ENCODE measurements at places on chromosomes 13 and 19.

DNA sequence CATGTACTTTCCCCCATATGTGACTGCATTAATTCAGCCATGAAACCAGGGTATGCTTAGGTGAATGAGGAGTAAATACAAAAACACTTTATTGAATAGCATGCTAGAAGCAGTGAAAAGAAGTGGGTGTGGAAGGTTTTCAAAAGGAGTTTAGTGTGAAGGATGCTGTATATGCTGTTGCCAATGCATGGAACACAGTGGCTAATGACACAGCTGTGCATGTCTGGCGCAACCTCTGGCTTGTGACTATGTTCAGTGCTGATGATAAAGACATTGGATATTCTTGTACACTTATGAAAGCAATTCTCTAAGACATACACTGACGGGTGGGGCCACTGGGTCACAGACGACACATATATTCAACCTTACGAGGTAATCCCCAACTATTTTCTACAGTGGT lies 55.2 kb downstream of the SOX21 start:
- no peak for DNase-seq

- DNase-seq, result no peak
Observed at GRCh38 chr13:113647351-113648215, 10.4 kb downstream of the ATP4B start.

DNA sequence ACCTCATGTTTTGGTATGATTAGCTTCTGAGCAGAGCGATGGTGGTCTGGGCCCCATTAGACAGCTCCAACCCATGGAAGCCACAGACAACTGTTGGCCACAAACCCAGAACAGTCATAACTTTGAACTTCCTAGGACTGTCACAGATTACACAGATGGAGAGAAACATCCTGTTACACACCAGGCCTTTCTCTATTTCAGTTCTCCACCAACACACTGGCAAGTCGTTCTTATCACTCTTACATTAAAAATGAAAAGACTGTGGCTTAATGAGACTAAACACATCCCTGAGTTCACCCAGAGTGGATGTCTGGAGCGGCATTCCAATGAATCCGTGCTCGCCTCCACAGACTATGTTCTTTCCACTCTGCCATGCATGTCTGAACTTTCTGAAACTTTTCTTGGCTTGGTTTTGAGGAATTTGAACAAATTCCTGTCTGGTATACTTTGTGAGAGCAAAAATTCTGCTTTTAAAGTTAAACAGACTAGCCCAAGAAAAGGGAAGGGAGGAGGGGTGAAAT lies 109.1 kb downstream of the NALCN start:
- no peak for DNase-seq

DNA sequence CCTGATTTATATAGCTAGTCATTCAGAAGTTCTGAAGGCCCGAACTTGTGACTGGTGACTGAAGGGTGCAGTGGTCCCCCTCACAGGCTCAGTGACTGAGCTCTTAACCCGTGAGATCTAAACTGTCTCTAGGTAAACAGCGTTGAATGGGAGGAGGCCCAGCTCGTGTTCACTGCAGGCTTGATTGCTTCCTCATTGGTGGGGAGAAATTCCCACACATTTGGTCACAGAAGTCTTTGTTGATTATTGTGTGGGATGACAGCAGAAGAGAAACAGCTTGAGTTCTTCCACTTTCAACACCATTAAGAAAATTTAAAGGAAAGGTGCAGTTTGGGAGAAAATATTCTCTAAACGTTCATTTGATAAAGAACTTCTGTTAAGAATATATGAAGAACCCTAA lies 1178.0 kb downstream of the UQCRFS1 start:
- no peak for DNase-seq

DNA sequence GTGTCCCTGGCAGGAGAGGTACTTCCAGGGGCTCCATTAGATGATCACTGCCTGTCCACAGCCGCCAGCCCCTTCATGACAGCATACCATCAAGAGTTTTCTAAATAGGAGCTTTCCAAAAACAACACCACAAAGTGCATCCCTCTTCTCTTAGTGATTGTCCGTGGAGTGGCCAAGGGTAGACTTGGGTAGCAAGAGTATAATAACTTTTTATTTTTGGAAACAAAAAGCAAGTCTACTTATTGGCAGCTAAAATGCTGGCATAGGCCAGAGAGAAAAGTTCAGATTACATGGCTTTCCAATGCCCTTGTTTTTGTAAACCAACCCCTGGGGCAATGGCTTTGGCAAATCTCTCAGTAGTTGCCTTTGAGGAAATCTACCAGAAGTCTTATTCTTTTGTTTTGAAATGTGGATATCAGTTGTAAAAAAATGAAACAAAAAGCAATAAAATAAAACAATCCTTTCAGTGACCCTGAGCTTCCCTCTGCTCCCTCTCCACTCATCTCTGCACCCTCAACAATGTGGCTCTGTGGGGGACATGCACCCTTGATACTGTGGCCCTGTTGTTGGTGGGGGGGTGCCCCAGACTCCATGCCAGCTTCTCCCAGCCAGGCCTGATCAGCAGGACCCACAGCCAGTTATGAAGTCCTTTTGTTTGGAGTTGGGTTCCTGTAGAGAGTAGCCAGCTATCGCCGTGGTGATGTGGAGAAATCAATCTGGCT lies 294.1 kb downstream of the DLEU7 start:
- no peak for DNase-seq

GRCh38 chr13:106372199-106373155 lies 163.0 kb downstream of the EFNB2 start:
- DNase-seq, result no peak

- DNase-seq, result no peak
Observed at GRCh38 chr19:19062454-19063182, 1.2 kb upstream of the SLC25A42 start.

DNA sequence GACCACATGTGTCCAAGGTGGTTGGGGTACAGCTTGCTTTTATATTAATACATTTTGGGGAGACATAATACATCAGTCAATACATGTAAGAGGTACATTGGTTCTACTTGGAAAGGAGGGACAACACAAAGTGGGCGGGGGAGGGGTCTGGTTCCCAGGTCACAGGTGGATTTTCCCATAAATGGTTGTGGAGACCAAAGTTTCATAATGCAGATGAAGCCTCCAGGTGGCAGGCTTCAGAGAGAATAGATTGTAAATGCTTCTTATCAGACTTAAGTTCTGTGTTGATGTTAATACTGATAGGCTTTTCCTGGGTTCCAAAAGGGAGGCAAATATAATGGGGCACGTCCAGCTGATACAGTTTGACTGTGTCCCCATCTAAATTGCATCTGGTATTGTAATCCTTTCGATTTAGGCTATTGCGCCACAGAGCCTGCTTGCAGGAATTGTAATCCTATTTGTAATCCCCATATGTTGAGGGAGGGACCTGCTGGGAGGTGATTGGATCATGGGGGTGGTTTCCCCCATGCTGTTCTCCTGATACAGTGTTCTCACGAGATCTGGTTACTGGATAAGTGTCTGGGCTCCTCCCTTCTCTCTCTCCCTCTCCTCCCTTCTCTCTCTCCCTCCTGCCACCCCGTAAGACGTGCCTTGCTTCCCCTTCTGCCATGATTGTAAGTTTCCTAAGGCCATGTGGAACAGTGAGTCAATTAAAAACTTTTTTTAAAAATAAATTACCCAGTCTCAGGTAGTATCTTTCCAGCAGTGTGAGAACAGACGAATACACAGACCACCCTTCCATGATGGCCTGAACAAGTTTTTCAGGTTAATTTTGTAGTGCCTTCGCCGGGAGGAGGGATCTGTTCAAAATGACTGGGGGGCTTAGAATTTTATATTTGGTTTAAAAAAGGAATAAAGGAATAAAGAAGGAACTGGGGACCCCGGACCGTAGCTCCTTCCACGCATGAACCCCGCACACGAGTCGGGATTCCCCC lies 44.9 kb downstream of the ZNF823 start:
- no peak for DNase-seq

DNA sequence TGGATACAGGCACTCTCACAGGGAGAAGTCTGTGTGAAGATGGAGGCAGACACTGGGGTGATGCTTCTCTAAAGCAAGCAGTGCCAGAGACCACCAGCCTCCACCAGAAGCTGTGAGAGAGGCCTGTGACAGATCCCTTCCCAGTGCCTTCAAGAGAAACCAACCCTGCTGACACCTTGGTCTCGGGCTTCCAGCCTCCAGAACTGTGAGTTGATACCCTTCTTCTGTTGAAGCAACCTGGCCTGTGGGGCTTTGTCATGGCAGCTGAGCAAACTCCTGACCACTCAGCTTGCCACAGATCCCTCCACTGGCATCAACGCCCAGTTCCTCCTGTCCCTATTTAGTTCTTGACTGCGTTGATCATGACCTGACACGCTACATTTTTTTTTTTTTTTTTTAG lies 29.0 kb downstream of the ELAVL1 start:
- no peak for DNase-seq

- no peak for DNase-seq
Observed at GRCh38 chr19:33670398-33670797, 48.6 kb downstream of the CHST8 start.

GRCh38 chr13:41196620-41197019 lies 2.3 kb upstream of the KBTBD7 start:
- no peak for DNase-seq

GRCh38 chr13:25529425-25529824 lies 157.7 kb downstream of the ATP8A2 start:
- no peak for DNase-seq

DNA sequence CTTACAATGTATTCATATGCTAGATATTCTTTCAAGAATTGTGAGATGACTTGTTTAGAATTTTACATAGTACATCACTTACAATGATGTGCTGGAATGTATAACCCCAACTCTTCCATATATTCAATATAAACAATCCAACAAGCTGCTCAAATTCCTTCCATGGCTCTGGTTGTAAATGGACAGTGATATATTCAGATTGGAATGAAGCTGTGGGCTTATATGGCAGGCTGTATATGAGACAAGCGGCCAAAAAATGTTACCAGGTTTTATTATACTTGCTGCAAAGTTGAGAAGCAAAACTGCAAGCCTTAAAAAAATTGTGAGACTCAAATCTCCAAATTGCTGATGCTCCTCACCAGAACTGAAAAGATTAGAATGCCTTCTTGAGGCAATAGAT lies 83.6 kb upstream of the KLF12 start:
- no peak for DNase-seq

DNA sequence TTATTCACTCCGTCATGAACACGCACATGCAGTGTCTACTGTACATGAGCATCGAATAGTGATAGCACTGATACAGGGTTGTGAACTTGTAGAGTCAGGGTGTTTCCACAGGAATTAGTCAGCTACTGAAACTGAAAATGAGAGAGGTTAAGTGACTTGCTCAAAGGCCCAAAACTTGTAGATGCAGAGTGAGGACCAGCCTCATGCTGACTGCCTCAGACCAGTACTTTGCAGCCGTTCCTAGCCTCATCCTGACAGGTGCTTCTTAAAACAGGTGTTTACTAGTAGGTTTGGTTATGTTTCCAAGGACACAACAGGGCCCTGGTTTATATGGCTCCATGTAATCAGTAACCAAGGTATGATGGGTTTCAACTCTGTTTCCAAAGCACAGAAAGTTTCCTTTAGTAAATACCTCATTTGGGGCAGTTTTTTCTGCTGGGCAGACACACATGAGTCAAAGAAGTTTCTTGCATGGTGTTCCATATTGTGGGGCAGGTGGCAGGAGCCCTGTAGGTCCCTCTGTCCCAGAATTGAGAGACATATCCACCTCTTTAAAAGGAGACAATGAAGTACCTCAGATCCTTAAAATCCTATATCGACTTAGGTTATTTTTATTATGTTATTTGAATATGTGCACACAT lies 16.0 kb downstream of the FGF9 start:
- DNase-seq, result no peak

DNA sequence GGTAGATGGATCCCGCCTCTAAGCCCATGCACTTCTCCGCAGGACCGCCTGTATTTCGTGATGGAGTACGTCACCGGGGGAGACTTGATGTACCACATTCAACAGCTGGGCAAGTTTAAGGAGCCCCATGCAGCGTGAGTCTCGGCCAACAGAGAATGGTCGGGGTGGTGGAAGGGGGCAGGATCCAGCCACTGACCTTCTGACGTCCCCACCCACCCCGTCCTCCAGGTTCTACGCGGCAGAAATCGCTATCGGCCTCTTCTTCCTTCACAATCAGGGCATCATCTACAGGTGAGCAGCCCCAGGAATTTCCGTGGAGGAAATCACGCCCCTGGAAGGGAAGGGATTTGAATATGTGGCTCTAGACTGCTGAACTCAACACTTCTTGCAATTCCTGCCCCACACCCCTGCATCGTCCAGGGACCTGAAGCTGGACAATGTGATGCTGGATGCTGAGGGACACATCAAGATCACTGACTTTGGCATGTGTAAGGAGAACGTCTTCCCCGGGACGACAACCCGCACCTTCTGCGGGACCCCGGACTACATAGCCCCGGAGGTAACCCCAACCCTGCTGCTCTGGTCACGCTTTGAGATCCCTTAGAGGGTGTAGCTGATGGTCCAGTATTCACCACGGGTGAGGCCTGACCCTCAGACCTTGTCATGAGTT lies 8.8 kb upstream of the CACNG7 start:
- DNase-seq, result no peak

- peak; percentile 90 for DNase-seq
Observed at GRCh38 chr13:111866731-111867245, 200.2 kb upstream of the SOX1 start.

- no peak for DNase-seq
Observed at GRCh38 chr13:32910530-32910929, 105.7 kb upstream of the KL start.

DNA sequence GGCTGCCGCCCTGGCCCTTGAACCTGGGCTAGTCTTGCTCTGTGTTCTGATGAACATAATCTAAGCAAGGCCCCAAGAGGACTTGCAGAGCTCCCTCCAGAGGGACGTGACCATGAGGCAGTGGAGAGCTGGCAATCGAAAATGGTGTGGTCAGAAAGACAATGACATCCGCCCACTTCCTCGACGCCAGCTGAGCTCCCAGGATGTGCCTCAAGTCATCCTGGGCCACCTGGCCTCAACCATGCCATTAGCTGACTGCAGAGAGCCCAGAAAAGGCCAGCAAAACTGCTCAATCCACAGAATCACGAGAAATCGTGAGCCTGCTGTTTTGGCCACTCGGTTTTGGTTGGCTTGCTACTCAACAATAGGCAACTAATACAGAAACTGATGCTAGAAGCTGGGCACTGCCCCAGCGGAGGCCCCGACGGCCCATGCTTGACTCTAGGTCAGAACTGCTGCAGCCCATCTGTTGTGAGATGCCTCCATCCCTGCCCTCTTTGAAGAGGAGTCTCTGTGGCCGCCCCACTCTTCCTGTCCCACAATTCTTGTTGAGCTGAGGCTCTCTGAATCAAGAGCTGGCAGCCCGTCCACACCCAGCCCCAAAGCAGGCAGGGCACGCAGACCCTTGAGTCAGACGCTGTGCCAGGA lies 53.3 kb downstream of the STK24 start:
- no peak for DNase-seq
